ENCODE measurements at places on chromosomes 1 and 21.

- no peak for DNase-seq
Observed at GRCh38 chr1:66137235-66137634, 344.5 kb downstream of the PDE4B start.

DNA sequence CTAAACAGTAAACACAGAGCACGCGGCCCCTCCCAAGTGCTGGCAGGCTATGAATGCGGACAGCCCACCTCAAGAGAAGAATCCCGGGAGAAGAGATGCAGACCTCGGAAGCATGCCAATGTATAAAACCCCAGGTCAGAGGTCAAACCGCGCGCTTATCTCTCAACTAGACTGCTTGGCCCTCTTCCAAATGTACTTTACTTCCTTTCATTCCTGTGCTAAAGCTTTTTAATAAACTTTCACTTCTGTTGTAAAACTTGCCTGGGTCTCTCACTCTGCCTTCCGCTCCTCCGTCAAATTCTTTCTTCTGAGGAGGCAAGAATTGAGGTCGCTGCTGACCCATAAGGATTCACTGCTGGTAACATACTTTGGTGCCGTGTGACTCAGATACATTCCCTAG is 216.0 kb downstream of the S1PR1 start:
- no peak for DNase-seq

- DNase-seq: no peak
Observed at GRCh38 chr1:245091818-245092637, 62.8 kb upstream of the KIF26B start.

- DNase-seq: no peak
Observed at GRCh38 chr1:214532070-214532469, 19.3 kb downstream of the PTPN14 start.

DNA sequence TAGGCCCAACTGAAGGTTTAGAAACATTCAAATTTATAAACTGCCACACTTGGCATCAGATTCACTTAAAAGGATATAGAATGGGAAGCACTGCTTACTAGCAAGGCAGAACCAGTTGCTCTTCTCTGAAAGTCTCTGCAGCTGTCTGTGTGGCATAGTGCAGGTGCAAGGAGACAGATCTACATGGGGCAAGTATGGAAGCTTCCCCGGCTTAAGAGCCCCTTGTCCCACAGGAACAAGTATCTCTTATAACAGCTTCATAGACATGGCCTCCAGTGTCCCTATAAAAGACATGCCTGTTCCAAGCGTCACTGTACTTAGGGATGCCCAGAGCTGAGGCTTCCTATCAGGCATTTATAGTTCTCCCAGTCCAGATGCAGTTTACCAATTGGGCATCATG is 26.5 kb downstream of the ZBTB8B start:
- no peak for DNase-seq

- no peak for DNase-seq
Observed at GRCh38 chr1:11447903-11448302, 31.1 kb upstream of the DISP3 start.

DNA sequence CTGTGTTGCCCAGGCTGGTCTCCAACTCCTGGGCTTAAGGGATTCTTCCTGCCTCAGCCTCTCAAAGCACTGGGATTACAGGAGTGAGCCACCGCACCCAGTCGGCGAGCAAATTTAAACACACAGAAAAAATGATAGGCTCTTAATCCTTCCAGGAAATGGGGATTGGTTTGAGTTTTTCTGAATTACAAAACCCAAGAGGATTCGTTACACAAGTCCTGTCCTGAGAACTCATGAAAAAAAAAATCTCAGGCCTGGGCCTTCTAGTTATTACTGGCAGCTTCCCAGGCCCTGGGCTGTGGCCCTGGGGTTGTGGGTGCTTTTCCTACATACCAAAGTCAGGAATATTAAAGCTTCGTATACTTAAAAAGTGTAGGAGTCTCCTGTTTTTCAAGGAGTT is 6.3 kb upstream of the IFNGR2 start:
- DNase-seq: no peak

DNA sequence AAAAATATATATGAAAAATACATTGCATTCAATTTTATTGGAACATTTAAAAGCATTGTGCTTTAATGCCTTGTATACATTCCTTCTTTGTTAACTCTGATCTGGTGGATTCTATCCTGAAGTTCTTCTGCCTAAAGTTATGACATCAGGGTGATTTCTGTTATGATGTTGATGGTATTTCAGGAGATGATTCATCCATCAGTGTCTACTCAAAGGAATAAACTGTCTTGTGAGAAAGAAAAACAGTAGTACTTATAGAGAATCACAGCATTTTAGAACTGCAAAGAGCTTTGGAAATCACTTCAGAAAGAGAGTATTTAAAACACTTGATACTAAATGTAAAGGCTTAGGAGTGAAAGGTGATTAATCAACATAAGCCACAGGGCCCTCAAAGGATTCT is 155.7 kb downstream of the PTPRC start:
- DNase-seq: no peak

DNA sequence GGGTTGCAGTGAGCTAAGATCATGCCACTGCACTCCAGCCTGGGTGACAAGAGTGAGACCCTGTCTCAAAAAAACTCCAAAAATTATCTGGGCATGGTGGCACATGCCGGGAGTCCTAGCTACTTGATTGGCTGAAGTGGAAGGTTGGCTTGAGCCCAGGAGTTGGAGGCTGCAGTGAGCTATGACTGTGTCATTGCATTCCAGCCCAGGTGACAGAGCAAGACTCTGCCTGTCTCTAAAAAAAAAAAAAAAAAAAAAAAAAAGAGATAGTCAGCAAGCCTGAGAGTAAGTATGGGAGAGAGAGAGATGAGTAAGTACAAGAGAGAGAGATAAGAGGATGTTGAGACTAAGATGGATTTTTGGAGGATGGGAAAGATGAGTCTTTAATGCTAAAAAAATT is 180.8 kb upstream of the CACYBP start:
- DNase-seq: no peak

GRCh38 chr1:223641523-223642039 is 23.9 kb downstream of the CAPN8 start:
- no peak for DNase-seq
